NCI-H1105 treated with DMSO at 0.1 percent for 48 hours (cell line): ENCODE measurements at places on chromosomes 11 and 22.

DNA sequence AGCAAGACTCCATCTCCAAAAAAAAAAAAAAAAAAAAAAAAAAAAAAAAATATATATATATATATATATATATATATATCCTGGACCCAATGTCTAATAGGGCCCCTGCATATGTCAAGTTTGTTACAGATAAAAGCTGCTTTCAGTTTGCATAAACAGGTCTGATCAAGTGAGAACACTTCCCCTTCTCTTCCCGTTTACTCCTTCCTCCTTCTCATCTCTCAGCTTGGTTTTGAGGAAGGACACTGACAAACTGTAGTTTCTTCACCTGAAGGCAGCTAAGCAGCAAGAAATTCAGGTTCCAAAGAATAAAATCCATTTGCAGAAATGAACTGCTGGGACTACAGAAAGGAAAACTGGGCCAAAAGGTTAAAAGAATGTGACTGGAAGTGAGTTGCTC lies 11.7 kb downstream of the THOC5 start:
- no peak for DNase-seq

DNA sequence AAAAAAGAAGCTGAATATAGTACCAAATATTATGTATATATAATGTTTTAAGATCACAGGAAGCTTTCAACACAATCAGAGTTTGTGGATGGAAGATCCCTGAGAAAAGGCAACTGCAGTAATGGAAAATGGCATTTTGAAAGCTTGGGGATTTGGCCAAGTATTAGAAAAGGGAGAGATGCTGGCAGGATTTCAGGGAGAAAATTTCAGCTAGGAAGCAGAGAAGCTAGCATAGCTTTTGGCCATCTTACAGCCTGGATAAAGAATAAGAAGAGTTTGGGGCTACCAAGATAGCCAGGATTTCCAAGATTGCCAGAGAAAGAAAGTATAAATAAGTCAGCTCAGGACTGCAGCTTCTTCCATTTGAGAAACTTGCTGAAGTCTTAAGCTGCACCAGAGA lies 440.8 kb upstream of the LUZP2 start:
- DNase-seq: no peak

GRCh38 chr11:77206264-77207018 lies 78.4 kb downstream of the MYO7A start:
- no peak for DNase-seq

GRCh38 chr11:65589444-65590239 lies 6.0 kb downstream of the KCNK7 start:
- DNase-seq: no peak

- no peak for DNase-seq
These were observed 50.0 kb upstream of the CCDC89 start for GRCh38 chr11:85735876-85736460.

DNA sequence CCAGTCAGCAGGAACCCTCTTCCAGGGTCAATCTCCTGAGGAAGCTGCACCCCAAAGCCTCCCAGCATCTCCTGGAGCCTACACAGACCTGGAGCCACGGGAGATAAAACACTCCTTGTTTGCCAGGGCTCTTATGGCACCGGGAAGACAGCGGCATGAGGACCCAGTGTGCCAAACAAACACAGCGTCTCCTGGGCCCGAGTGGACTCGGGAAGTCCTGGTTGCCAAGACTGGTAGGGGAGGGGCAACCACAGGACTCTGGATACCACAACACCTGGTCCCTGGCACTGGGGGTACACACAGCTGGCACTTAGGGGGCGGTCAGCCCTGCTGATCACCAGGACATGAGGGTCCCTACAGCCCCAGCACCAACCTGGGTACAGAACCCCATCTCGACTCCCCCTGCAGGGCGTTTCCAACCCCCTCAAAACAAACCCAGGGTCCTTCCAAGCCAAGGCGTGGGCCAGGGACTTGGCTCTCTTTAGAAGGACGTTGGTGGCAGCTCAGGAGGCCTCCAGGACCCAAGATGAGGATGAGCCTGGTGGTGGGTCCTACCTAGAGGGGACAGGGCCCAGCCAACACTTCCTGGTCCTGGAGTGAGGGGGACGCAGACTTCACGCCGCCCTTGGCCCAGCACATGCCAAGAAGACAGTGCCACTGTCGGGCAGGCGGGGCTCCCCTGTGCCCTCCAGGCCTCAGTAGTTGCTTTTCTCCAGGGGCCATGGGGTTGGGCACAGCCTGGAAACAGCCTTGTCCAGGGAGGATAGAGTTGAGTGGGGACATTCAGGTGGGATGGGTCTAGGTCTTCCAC lies 85.0 kb downstream of the CELSR1 start:
- DNase-seq: no peak

GRCh38 chr22:30217698-30218560 lies 28.6 kb downstream of the LIF start:
- no peak for DNase-seq

GRCh38 chr22:38214302-38215056 lies 12.7 kb downstream of the MAFF start:
- no peak for DNase-seq

GRCh38 chr22:40243891-40244290 lies 66.2 kb downstream of the TNRC6B start:
- no peak for DNase-seq

- DNase-seq: no peak
These were observed 10.3 kb downstream of the ZNF280B start for GRCh38 chr22:22498267-22498666.

- no peak for DNase-seq
These were observed 38.6 kb downstream of the SCGB1A1 start for GRCh38 chr11:62457478-62457877.

DNA sequence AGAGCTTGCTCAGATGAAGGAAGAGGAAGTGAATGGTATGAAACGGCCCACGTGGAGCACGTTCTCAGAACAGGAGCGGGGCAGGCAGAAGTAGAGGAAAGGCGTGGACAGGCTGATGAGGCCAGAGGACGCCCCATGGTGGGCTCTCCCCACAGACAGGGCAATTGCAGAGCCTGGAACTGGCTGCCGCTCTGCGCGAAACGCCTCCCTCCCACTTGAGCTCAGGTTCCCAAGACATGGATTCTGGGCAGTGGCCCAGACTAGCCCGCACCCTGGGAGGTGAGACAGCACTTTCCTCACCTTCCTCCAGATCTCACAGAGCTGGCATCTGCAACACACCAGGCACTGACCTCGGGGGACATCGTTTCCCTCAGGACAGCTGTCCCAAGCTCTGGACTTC lies 117.6 kb downstream of the PHF21B start:
- DNase-seq: no peak

GRCh38 chr11:116312570-116313391 lies 460.0 kb downstream of the BUD13 start:
- peak; percentile 98 for DNase-seq

DNA sequence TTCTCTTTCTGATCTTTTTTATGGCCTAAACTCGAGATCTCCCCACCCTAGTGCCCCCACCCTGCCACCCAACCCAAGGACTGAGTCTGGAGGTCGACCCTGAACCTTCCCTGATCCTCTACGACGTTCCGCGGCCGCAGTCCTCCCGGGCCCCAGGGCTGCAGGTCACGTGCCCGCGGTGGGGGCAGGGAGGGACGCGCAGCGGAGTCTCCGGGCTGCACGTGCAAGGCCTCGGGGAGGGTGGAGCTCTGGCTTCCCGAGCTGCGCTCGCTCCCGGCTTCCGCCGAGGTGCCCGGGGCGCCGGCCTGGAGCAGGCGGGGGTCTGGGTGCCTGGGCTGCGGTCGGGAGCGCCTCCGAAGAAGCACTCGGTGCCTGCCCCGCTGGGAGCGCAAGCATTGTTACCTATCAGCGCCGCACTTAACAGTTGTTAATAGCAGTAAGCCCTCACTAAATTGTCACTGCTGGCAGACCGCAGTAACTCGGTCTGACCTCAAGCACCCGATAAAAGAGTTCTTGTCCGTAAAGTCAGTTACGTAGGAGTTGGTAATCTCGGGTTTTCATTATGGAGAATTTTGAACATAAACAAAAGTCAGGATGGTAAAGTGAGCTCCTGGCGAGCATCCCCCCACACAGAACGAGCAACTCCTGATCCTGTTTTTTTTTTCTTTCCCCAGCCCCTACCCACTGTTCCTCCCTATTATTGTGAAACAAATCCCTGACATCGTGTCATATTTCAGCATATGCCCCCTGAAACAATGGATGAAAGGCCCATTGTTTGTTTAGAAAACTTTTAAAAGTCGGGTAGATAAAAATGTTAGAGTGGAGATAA lies 69.7 kb upstream of the EP300 start:
- peak; percentile 82 for DNase-seq

- no peak for DNase-seq
These were observed 70.3 kb upstream of the WNT7B start for GRCh38 chr22:46047226-46047625.

GRCh38 chr11:92607969-92608722 lies 361.3 kb upstream of the MTNR1B start:
- DNase-seq: no peak

DNA sequence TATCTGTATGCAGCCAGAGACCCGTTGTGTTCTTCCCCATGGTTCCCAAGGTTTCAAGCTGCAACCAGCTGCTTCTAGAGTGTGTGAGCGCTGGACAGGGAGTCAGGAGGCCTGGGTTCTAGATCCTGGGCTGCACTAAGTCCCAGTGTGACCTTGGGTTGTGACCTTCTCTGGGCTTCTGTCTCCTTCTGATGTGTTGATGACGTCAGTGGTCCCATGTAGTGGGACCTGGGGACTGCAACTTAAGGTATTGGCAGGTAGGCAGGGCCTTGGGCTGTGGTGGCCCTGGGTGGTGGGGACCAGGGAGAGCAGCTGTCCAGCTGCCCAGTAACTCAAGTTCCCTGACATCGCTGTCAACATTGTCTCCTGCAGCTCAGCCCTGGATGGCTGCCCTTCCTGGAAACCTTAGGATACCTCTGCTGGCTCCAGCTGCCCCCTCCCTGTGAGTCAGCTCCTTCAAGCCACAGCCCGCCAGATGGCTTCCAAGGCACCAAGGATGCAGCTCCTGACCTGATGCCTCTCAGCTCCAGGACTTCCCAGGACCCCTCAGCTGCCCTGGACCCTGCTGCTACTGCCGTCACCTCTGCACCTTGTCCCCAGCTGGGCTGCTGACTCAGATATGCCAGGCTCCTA lies 1.3 kb upstream of the PVALB start:
- DNase-seq: no peak

DNA sequence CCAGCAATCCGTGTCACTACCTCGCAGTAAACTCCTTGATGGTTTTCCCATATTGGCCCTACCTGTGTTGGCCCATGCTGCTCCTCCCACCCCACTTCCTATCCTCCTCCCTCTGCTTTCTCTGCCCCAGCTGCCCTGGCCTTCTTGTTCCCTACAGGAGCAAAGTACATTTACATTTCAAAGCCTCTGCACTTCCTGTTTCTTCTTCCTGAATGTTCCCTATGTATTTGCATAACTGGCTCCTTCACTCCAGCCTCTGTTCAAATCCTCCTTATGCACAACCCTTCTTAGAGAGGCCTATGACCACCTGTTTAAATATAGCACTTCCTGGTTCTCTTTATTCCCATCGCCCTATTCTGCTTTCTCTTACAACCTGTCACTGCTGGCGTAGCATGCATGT lies 62.2 kb downstream of the PARVA start:
- no peak for DNase-seq

GRCh38 chr22:49365191-49365837 lies 462.4 kb downstream of the BRD1 start:
- no peak for DNase-seq

- DNase-seq: no peak
These were observed 374.6 kb downstream of the CTTN start for GRCh38 chr11:70772950-70773349.

GRCh38 chr11:41665441-41666360 lies 206.2 kb upstream of the LRRC4C start:
- no peak for DNase-seq

DNA sequence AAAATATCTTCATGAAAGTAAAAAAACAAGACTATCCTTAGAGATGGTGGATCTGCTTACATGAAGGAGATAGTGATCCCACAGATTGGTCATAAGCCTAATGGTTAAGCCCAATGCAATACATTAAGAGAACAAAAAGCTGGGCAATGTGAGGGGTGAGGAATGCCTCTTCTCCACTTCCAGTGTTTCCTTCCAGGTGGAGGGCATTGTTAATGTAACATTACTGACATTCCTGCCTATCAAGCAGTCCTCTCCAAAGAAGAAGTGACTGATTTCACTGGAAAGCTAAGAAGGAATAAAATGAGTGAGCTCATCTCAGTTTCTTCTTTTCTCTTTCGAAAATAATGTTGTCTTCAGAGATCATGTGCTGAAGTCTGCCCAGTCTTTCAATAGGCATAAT lies 207.8 kb downstream of the RAB38 start:
- no peak for DNase-seq

- DNase-seq: no peak
These were observed 3.6 kb downstream of the MMP1 start for GRCh38 chr11:102794382-102794781.
